ENCODE measurements at places on chromosomes 5 and 9. TPM values are rescaled to one million over a fixed set of nuclear protein-coding genes. Genes with fewer than 3 reads are reported as not detected.

DNA sequence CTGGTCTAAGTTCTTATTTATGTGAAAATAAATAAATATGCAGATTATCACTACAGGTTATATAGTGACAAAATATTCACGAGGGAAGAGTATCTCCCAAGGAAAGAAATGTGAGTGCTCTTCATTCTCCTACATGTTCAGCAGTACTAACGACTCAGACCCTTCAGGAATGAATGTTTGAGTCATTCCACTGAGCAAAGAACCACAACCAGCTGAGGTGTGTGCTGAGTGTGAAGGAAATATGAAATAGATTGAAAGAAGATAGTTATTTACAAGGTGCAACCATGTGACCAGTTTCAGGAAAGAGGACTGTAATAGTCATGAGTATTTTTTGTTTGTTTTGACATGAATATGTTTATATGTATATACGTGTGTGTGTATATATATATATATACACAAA is 228.7 kb downstream of the TUSC1 start:
- no peak overlapping the region for H3K27ac ChIP-seq
- H3K4me3 ChIP-seq = no peak overlapping the region
- H3K36me3 ChIP-seq = no peaks in the 10 kb centered on the region
- H3K27me3 ChIP-seq = no peaks in the 10 kb centered on the region

- H3K27ac ChIP-seq = no peak overlapping the region
- H3K36me3 ChIP-seq = no peaks in the 10 kb centered on the region
- H3K27me3 ChIP-seq = no peaks in the 10 kb centered on the region
These were observed 148.2 kb upstream of the CHD1 start for GRCh38 chr5:99076723-99077640.

GRCh38 chr5:142897328-142897727 is 127.2 kb downstream of the ARHGAP26 start:
- no peaks in the 10 kb centered on the region for H3K27me3 ChIP-seq
- peaks cover 6% of the 10 kb centered on the region for H3K36me3 ChIP-seq
- DNase-seq = no peak
- no peak overlapping the region for H3K4me3 ChIP-seq
- no peak overlapping the region for H3K27ac ChIP-seq
- H3K4me1 ChIP-seq = peaks cover 30% of the 10 kb centered on the region

DNA sequence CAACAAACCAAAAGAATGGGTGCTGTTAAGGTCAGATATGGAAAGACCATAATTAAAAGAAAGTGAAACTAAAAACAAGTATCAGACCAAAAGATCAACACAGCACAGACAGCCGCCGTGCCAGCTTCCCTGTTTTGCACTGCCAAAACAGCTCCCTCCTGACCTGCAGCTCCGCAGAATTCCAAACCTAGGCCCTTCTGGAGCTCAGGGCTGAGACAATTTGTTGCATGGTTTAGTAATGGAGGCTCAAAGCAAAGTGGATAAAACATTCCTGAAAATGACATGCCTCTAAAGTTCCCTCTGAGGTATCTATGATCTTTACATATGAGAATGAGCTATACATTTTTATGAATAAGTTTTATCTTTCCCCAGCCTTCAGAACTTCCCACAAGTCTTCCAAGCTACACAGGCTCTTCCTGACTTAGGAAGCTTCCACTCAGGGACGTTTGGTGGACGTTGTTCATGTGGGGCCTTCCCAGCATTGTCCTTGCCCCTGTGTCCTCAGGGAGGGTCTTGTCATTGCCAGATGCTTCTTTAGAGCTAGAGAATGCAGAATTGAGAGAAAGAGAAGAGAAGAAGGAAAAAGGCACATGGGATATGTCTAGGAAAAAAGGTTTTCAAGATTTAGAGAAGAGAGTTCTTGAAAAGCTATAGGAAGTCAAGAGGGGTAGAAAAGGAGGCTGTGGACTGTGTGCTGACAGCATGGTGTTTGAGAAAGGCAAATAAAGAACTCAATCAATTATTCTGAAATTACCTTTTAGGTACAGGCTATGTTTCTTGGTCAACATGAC is 28.4 kb upstream of the SSBP2 start:
- no peaks in the 10 kb centered on the region for H3K4me1 ChIP-seq
- DNase-seq = no peak
- no peak overlapping the region for H3K4me3 ChIP-seq
- no peaks in the 10 kb centered on the region for H3K36me3 ChIP-seq

DNA sequence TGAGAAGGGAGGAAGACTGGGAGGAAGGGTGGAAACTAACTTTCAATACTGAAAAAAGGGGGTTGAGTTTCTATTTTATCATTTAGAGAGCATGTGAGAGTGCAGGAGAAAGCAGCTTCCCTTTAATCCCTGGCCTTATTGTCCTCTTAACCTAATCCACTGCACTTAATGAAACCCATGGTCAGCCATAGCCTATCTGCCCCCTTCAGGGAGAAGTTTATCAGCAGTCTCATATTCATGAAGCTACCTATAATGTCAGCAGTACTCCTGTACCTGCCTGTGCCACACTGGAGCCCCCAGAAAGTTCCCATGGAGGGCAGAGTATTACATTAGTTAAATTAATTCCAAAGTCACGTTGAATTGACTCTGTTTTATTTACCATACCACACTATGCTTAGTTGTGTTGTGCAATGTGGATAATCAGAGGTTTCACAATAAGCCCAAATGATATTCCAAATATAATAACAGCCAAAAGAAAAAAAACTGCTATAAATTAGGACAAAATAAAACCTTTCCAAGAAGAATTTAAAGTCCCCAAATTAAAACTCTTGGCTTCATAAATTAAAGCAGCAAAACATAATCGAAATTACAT is 62.9 kb downstream of the MUSK start:
- H3K4me1 ChIP-seq = peaks cover 10% of the 10 kb centered on the region
- H3K4me3 ChIP-seq = no peak overlapping the region
- H3K27me3 ChIP-seq = no peaks in the 10 kb centered on the region
- no peaks in the 10 kb centered on the region for H3K36me3 ChIP-seq
- no peak overlapping the region for H3K27ac ChIP-seq

- H3K4me1 ChIP-seq = no peaks in the 10 kb centered on the region
- H3K27me3 ChIP-seq = no peaks in the 10 kb centered on the region
- no peaks in the 10 kb centered on the region for H3K36me3 ChIP-seq
- peak overlapping the region; percentile 69 for H3K27ac ChIP-seq
- DNase-seq = no peak
These were observed 50.9 kb downstream of the JAKMIP2 start for GRCh38 chr5:147731431-147732290.

GRCh38 chr5:172506921-172507320 is 52.6 kb upstream of the SH3PXD2B start:
- peak; percentile 18 for DNase-seq
- H3K36me3 ChIP-seq = no peaks in the 10 kb centered on the region
- H3K27ac ChIP-seq = no peak overlapping the region
- H3K4me1 ChIP-seq = no peaks in the 10 kb centered on the region
- no peaks in the 10 kb centered on the region for H3K27me3 ChIP-seq
- no peak overlapping the region for H3K4me3 ChIP-seq

DNA sequence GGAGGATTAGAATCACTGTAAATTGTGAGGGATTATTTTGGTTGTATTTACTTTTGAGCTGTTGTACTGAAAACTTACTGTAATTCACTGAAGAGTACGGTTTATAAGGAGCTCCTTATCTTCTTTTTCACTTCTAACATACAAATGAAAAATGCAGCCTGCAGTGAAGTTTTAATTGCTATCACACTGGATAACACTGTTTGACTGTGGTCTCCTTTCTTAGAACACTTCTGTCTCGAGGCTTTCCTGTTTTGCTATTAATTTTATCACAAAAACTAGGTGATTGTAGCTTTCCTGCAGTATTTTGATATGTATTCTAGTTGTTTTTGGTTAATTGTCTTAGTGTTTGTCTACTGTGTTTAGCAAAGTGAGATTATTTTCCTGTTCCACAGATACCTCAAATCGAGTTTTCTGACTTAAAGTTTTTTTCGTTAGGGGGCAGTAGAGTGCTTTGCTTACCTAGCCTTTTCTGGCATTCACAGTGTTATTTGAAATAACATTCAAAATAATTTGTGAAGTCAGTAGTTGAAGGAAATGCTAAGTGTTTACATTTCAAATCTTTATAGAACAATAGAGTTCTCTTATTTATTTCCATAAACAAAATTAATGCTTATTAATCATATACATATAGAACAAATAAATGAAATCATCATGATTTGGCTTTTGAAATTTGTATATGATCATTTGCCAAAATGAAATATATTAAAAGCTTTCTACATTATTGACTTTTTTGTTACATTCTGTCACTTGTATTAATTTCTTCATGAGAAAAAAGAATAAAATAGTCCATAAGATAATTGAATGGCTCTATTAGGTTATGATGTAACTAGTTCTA is 52.9 kb downstream of the COMMD10 start:
- H3K27ac ChIP-seq = no peak overlapping the region
- DNase-seq = no peak
- H3K4me3 ChIP-seq = no peak overlapping the region
- peaks cover 3% of the 10 kb centered on the region for H3K36me3 ChIP-seq
- H3K4me1 ChIP-seq = no peaks in the 10 kb centered on the region

DNA sequence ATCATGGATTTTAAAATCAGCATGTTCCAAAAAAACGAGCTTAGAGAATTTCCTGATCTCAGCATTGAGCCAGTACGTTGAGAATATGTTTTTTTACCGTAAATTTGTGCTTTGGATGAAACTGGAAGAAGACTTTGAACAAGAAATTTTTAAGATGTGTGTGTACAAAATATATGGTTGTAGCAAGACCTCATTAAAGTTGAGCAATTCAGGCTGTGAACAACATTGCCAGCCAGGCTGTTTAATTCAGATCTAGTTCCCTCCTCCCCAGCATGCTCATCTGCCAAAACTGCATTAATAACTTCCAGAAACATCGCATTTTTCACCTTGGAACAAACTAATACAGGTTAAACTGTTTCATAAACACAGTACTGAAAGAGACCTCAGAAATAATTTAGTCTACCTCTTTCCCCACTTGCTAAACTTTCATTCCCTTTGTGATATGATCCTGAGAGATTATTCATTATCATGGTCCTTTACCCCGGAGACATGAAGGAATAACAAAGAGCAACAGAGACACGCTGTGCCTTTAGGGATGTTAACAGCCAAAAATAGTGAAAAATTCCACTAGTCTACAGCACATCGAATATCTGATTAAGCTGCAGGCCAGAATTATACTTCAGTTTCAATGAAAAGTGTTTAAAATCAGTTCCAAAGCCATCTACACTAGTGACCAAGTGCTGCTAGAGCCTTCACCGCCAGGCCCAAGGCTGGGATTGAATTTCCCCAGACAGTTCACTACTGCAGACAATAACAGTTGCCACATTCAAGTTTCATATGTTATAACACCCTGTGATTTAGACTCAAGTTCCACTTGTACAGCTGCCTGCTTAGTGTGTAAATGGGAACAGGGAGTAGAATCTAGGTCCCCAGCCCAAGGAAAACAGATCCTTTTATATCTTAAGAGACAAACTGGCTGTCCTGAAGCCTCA is 89.6 kb downstream of the EFNA5 start:
- H3K4me3 ChIP-seq = no peak overlapping the region
- peaks cover 7% of the 10 kb centered on the region for H3K36me3 ChIP-seq
- DNase-seq = no peak
- H3K27me3 ChIP-seq = no peaks in the 10 kb centered on the region
- peaks cover 6% of the 10 kb centered on the region for H3K4me1 ChIP-seq
- H3K27ac ChIP-seq = peak overlapping the region; percentile 3

DNA sequence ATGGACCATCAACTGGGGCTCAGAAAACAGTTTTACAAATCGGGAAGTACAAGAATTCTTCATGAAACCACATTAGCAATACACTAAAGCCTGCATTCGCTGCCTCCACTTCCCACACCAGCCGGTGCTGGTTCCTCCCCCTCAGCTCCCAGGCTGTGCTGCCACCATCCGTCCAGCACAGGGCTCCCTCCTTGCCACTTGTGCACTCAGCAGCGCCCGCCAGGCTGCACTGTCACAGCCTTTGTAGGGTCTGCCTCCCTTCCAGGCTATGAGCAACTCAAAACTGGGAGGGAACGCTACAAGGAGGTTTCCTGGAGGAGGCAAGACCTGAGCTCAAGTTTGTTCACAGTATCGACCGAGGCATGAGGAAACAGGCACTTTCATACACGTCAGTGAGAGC is 7.7 kb downstream of the MAPK9 start:
- H3K36me3 ChIP-seq = peaks cover 50% of the 10 kb centered on the region
- no peaks in the 10 kb centered on the region for H3K4me1 ChIP-seq
- DNase-seq = no peak
- no peak overlapping the region for H3K4me3 ChIP-seq

DNA sequence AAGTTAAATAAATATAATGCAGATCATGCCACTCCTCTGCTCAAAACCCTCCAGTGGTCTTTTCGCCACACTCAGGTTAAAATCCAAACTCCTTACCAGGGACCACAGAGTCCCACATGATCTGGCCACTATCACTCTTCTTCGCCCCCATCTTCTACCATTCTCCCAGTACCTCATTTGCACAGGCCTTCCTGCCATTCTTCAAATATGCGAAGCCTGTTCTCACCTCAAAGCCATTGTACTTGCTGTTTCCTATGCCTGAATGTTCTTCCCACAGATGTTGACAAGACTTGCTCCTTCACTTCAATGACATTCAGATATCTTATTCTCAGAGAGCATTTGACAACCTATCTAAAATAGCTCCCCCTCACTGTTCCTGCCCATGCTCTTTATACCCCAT is 10.9 kb downstream of the TEX10 start:
- no peaks in the 10 kb centered on the region for H3K4me1 ChIP-seq
- peaks cover 81% of the 10 kb centered on the region for H3K36me3 ChIP-seq
- no peak overlapping the region for H3K4me3 ChIP-seq
- H3K27ac ChIP-seq = no peak overlapping the region
- no peaks in the 10 kb centered on the region for H3K27me3 ChIP-seq

- H3K36me3 ChIP-seq = no peaks in the 10 kb centered on the region
- no peak for DNase-seq
- no peak overlapping the region for H3K27ac ChIP-seq
- no peak overlapping the region for H3K4me3 ChIP-seq
These were observed 547.2 kb downstream of the LRRC70 start for GRCh38 chr5:63125862-63126261.

- no peak overlapping the region for H3K4me3 ChIP-seq
- H3K36me3 ChIP-seq = no peaks in the 10 kb centered on the region
- H3K27me3 ChIP-seq = peaks cover 31% of the 10 kb centered on the region
- DNase-seq = no peak
- no peak overlapping the region for H3K27ac ChIP-seq
These were observed 653.4 kb upstream of the ZNF608 start for GRCh38 chr5:125399885-125400284.

DNA sequence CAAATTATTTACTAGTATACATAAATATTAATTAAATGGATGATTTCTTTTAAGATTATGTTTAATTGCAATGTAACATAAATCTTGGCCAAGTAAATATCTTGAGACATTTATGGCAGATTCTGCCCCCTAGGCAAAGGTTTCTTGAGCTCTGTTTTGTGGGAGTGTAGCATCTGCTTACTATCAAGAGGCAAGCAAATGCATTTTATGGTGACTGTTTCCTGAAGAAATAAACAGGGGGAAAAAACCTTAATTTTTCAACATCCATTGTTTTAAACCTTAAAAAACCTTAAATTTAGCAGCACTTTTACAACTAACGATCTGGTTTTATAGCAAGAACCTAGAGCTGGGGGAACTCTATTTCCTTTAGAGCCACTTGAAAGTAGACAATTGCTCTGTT is 25.7 kb upstream of the FREM1 start:
- no peaks in the 10 kb centered on the region for H3K36me3 ChIP-seq
- DNase-seq = no peak
- no peaks in the 10 kb centered on the region for H3K27me3 ChIP-seq
- H3K4me3 ChIP-seq = no peak overlapping the region
- no peaks in the 10 kb centered on the region for H3K4me1 ChIP-seq

Gene SLC24A2
- 0.88 TPM for total RNA-seq

Gene SPATA31D4
- not detected for total RNA-seq

Gene DOCK8
- 28.1 TPM for total RNA-seq

Gene FOXD4L6
- not detected for total RNA-seq

Gene B4GALT7
- total RNA-seq = 21.7 TPM
